ENCODE measurements at places on chromosomes 1 and 21. TPM values are rescaled to one million over a fixed set of nuclear protein-coding genes. Genes with fewer than 3 reads are reported as not detected.

Gene LRRN2
- total RNA-seq = under 0.01 TPM

Gene IFI44L
- total RNA-seq = 2.7 TPM

Gene LYPD8
- total RNA-seq = not detected

Gene SEC16B
- total RNA-seq = 3.4 TPM

Gene F13B
- not detected for total RNA-seq

Gene OR2T11
- not detected for total RNA-seq

Gene OR2L2
- under 0.01 TPM for total RNA-seq

Gene GPATCH4
- 34.1 TPM for total RNA-seq

Gene VANGL2
- under 0.01 TPM for total RNA-seq

Gene C4BPA
- total RNA-seq = not detected

Gene KCNN3
- total RNA-seq = under 0.01 TPM

Gene NLRP3
- total RNA-seq = 0.62 TPM

Gene S100A7A
- total RNA-seq = not detected

Gene HEYL
- not detected for total RNA-seq

Gene PEX11B
- total RNA-seq = 29.0 TPM

Gene CLCA4
- not detected for total RNA-seq
